HFF-Myc (cell line): ENCODE measurements at places on chromosomes 12 and 14.

DNA sequence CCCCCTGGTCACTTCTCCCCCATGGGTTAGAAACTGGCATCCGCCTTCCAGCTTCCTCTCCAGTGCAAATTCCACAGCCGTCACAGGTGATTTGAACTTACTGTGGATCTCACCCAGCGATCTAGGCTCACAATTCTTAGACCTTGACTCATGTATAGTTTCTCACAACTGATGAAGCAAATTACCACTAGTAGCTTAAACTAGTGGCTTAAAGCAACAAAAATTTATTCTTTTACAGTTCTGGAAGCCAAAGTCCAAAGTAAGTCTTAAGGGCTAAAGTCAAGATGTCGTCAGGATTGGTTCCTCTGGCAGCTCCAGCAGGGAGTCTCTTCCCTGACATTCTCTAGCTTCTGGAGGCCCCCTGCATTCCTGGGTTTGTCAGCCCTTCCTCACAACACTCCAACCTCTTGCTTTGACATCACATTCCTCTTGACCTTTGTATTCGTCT, 117.4 kb downstream of the KTN1 start:
- DNase-seq: no peak

GRCh38 chr12:89991807-89992590, 283.4 kb upstream of the ATP2B1 start:
- no peak for DNase-seq

DNA sequence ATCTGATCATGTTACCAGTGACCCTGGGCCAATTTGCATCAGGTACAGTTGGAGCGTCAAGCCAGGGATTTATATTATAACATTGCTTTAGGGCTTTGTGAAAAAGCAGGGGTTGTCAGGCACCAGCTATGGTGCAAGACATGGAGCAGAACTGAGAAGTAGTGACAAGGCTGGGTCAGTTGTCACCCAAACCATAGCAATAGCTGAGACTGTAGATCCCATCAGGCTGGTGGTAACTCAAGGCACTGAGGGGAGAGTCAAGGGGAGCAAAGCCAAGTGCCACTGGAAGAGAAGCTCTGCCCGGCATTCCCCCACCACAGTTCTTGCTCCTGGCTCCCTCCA, 16.9 kb downstream of the BCL2L14 start:
- DNase-seq: no peak

DNA sequence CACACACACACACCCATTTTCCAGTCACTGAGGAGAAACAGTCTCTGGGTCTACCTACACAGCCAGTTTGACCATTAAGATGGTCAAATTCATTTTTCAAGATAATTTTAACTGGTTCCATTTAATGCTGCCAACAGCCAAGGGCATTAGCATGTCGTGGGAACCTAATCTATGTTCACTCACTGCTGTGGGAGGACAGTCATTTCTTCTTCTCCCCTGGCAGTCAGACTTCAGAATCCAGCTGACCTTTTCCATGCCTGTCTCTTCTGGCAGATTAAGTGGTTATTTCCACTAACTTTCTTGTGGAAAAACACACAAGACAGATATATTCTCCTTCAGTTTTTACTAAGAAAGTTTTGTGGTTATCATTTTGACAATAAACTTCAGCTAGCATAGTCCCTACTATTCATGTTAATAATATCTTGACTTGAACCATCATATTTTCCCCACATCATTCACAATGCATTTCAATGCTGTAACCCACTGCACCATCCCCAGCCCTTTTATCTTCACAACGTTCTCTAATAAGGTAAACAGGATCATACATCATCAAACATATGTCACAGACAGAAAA, 82.2 kb downstream of the DAD1 start:
- DNase-seq: no peak

- DNase-seq: peak; percentile 3
Observed at GRCh38 chr12:119208626-119209061, 29.9 kb downstream of the HSPB8 start.

DNA sequence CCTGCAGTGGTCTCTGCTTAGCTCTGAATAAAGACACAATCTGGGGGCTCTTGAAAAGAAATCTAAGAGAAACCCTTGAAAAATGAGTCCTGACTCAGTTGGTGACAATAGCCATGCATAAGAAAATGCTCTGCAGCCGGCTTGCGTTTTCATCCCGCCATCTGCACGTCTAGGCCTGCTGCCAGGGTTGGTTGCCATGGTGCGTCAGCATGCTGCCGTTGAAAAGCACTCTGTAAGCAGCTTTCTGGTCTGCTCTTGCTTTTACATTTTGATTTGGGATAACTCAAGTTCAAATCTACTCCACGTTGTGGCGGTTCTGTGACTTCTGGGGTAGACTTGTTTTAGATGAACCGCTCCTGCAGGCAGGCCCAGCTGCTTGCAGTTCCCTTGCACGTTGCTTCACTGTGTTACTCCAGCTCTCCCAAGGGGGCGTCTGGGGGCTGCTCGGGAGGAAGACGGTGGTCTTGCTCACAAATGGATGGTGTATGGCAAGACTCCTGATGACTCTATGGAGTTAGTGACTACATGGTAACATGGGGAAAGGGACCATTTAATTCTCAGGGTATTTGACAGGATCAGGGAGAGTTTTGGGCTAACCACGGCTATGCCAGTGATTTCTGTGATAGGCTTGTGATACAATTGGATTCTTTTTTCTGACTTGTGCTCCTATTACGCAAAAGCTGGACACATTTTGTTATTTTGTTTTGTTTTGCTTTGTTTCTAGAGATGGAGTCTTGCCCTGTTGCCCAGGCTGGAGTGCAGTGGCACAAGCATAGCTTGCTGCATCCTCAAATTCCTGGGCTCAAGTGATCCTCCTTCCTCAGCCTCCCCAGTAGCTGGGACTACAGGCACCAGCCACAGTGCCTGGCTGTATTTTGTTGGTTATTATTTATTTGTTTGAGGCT, 15.8 kb downstream of the WNT5B start:
- peak; percentile 53 for DNase-seq

- no peak for DNase-seq
Observed at GRCh38 chr12:50806176-50806575, 36.5 kb upstream of the TMPRSS12 start.

DNA sequence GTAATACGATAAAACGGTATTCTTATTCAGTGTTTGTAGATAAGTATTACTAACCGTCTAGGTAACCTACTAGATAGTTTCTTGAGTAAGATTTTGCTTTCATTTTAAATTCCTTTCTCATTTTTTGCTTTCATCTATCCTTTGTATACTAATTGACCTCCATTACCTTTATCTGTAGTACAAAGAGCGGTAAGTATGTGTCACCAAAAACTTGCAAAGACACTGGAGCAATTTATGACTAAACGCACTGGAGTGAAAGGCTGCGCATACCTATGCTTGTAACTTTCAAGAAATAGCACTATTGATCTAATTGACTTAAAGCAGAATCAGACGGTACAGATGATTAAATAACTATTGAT, 1.7 kb downstream of the ARHGAP5 start:
- no peak for DNase-seq

GRCh38 chr14:42110167-42110566, 503.5 kb downstream of the LRFN5 start:
- DNase-seq: peak; percentile 25

DNA sequence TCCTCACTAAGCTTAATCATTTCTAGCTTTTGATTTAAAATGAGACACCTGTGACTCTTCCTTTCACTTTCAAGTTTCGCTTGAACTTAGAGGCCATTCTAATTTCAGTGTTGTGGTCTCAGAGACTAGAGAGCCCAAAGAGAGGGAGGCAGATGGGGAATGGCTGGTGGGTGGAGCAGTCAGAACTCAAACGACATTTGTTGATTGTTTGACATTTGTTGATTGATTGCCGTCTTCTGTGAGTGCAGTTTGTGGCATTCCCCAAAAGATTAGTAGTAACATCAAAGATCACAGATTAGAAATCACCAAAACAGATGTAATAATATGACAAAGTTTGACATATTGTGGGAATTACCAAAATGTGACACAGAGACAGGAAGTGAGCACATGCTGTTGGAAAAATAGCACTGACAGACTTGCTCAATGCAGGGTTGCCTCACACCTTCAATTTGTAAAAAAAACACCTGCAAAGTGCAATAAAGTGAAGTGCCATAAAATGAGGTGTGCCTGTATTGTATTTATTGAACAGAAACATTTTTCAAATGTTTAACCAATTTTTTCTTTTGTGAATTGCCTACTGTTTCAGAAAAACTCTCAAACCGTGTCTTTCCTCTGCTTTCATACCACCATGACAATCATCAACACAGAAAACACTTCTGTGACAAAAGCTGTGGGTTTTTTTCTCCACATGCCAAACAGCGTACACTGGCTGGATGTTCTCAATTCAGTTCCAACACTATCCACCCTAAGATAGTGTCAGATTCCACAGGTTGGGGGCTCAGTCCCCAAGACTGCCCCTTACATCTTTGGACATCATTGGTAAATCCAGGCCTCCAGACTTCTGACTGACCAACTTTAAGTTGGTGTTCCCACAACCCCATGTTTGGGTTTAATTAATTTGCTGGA, 376.3 kb upstream of the RGS6 start:
- no peak for DNase-seq
